Activated CD8-positive, alpha-beta memory T cell treated with anti-CD3 and anti-CD28 coated beads, Interleukin-2, amount 50 U/mL, for 48 hours (primary cell): ENCODE measurements at places on chromosomes 11 and 22.

GRCh38 chr11:4164884-4165590 is 70.4 kb downstream of the RRM1 start:
- DNase-seq = no peak

GRCh38 chr11:44496391-44496790 is 69.1 kb upstream of the CD82 start:
- no peak for DNase-seq

DNA sequence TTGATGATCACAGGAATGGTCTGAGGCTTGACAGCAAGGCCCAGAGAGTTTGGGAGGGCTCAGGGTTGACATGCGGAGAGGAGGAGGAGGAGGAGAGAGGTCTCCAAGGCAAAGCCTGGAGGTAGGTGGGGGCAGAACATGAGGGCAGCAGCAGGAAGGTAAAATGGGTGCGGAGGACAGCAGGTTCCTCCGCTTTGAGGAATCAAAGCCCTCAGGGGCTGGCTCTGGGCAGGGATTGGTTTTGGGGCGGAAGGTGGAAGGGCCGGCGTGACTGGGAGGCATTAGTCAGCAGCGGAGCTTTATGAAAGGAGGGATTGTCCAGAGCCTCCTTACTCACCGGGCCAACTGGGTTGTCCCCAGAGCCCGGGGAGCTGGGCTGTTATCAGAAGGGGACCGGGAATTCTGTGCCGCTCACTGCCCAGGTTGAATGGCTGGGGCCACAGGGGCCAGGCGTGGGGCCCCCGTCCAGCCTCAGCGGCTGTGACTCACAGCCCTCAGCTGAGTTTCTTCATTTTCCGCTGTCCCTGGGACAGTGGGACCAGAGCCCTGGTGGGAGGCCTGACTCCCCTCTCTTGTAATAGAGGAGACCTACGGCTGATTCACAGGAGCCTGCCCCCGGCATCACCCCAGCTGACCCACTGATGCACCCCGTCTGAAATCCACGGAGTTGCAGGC is 36.2 kb downstream of the LIF start:
- no peak for DNase-seq

DNA sequence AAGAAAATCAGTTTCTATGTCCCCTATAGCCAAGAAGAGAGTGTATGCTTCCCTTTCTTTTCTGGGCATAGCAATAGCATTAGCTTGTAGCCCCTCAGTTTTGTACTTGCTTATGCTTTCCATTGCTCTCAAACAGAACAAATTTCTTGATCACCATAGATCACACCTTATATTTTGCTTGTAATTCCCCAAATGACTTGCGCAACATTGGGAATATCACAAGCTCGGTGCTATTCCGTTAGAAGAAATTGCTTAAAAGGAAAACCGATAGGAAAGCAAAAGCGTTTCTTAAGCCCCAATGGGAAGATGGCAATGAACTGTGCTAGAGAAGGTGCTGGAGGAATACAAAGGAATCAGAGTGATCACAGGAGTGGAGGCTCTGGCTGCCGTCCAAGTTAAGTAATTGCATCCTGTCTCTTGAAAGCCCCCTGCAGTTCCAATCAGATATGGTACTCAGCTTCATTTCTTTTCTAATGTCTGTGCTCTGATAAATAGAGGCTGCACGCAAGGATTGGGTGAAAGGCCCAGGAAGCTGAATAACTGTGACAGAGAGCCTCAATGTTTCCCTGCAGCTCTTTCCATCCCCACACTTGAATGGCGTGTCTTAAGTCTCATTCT is 182.1 kb upstream of the KIRREL3 start:
- no peak for DNase-seq

- DNase-seq = no peak
These were observed 4.6 kb downstream of the GATD1 start for GRCh38 chr11:772429-773390.

- peak; percentile 44 for DNase-seq
These were observed 6.3 kb downstream of the KCNJ1 start for GRCh38 chr11:128860571-128861361.

GRCh38 chr11:68935516-68936357 is 32.0 kb downstream of the IGHMBP2 start:
- no peak for DNase-seq

GRCh38 chr11:62710001-62710345 is 2.5 kb downstream of the GNG3 start:
- no peak for DNase-seq

DNA sequence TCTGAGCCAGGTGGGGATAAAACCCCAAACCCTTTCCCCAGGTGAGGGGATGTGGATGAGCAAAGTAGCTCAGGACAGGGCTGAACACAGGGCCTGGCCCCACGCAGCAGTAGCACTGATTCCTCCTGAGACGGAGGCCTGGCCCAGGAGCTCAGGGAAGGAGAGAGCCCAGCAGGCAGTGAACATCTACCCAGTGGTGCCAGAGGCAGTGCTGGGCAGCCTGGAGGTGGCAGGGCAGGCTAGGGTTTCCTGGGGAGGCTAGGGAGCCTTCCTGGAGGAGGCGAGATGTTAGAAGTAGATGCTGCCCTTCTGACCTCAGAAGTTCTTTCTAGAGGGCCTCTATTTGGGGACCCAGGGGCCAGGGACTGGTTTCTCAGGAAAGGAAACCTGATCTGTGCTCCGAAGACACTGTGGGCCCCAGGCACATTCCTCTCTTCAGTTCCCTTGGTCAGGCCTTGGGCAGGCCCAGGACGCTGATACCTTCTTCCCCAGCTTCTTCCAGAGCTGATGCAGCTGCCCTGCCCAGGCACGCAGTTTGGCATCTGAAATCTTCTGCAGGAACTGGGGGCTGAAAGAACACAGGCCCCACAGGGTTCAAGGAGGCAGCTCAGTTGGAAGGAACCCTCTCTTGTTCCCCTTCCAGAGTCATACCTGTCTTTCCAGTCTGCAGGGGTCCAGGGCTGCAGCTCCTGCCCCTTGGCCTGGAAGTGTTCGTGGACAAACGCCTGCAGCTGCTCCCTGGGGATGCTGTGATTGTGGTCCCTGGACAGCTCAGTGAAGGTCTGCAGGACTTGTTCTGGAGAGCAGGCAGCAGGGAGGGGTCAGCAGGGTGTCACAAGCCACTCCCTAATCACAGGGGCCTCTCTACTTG is 16.8 kb downstream of the TREH start:
- no peak for DNase-seq

GRCh38 chr11:74650498-74650897 is 58.1 kb downstream of the POLD3 start:
- no peak for DNase-seq

DNA sequence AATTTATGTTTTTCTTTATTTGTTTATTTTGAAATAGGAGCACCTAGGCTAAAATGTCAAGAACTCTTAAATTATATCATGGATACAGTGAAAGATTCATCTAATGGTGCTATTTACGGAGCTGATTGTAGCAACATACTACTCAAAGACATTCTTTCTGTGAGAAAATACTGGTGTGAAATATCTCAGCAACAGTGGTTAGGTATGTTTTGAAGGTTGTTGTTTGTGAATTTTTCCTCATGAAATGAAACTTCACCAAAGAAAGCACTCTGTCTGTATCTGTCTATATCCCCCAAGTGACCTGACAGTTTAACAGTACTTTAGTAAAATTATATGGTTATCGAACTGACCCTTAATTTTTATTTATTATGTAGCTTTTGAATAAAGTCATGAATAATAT is 12.8 kb downstream of the ATM start:
- DNase-seq = no peak
